ENCODE measurements at places on chromosomes 3 and 15. TPM values are rescaled to one million over a fixed set of nuclear protein-coding genes. Genes with fewer than 3 reads are reported as not detected.
A peak's percentile ranks its signal among the peaks of the same experiment; 100 is the strongest.

The PPP2R3A gene
- polyA plus RNA-seq = 26.6 TPM

The GHSR gene
- not detected for polyA plus RNA-seq

DNA sequence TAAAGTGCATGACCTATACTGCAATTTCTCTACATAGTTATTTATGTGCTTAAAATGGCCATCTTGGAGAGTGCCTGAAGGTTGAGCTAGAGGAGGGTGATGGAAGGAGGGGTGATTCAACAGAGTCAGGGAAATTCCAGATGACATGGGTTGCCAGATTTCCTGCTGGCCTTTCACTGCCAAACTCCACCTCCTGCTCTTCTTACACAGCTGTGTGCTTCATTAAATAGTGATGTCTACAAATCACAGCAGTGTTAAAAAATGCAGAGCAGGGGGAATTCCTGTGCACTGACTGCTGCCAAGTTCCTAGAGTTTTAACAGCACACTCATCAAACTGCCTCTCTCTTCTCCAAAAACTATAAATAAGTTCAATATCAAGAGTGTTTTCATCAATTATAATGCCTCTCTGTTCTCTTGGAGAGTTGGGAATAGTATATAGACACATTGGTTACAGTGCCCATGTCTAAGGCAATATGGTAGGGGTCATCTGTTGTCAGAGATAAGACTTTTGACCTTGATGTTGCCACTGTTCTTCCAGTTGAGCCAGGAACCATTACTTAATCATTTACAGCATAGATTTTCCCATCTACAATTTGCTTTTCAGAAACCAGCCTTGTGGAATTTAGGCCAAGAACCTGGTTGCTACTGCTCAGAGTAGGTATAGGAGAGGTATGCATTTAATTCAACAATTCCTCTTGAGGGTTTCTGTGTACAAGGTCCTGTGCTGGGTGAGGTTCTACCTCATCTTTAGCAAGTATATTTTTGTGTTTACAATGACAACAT is 79.6 kb downstream of the TP63 start:
- peak; percentile 94 for DNase-seq

GRCh38 chr15:62240121-62241096 is 75.3 kb upstream of the C2CD4B start:
- DNase-seq = no peak

DNA sequence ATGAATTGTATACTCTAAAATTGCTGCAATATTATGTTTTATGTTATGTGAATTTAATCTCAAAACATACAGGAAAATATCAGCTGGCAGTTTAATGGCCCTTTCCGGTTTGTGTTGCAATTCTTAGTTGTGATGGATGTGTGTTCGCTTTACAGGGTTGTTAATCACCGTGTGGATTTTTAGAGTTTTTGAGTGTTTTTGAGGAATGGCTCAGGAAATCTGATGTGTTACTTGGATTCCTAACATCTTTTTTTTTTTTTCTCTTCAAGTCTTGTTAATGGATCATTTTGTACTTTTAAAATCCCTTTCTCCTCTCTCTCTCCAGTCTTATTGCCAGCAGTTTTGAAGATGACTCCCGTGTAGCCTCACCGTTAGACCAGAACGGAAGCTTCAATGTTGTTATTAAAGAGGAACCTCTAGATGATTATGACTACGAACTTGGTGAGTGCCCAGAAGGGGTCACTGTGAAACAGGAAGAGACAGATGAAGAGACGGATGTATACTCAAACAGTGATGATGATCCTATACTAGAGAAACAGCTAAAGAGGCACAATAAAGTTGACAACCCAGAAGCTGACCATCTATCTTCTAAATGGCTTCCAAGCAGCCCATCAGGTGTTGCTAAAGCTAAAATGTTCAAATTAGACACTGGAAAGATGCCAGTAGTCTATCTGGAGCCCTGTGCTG is 35.7 kb downstream of the MGA start:
- peak; percentile 16 for DNase-seq

Measured in AG04450 (cell line).